Fibroblast of skin of abdomen (primary cell): ENCODE measurements at places on chromosomes 6 and 20.

- no peak for DNase-seq
Observed at GRCh38 chr6:13302291-13302690, 26.0 kb downstream of the TBC1D7 start.

- DNase-seq: no peak
Observed at GRCh38 chr20:19095762-19096161, 116.7 kb upstream of the SLC24A3 start.

DNA sequence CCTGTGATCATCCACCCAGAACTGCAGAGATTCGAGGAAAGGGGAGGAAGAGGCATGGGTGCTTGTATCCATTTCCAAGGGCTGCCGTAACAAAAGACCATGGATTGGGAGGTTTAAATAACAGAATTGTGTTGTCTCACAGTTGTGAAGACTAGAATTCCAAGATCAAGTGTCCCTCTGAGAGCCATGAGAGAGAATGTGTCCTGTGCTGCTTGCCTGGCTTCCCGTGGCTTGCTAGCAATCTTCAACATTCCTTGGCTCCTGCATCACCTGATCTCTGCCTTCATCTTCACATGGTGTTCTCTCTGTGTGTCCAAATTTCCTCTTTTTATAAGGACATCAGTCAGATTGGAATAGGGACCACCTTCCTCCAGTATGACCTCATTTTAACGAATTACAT lies 69.8 kb downstream of the CDC40 start:
- DNase-seq: no peak

- DNase-seq: no peak
Observed at GRCh38 chr20:63043348-63044203, 36.8 kb upstream of the BHLHE23 start.

DNA sequence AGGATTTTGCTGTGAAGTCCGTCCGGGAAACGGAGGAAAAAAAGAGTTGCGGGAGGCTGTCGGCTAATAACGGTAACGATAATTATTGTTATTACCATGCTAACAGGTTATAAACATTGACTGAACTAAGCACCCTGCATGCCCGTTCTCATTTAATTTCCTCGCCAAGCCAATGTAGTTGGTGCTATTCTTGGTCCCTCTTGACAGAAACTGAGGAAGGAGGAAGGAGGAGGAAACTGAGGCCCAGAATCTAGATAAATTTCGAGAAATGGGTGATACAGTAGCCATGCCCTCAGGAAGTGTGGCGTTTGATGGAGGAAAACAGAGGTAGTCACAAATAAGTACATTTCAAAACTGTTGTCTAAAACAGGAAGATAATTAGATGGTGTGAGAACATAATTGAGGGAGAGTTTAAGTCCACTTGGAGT lies 474 bp downstream of the TPX2 start:
- no peak for DNase-seq

DNA sequence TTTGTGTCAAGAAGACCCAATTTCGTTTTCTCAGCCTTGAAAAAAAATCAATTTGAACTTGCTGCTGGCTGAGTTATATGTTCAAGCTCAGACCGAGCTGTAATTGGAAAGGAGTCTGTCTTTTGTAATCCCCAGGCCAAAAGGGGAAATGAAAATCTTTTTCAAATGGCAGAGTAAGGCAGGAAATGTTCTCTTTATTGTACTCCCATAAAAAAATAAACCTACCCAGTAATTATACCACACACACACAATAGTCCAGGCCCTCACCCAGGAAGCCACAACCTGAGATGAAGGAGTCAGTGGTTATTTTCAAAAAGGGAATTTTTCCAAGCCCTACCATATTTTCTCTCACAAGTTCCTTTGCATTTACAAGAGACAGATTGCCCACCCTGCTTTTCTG lies 45.3 kb downstream of the CLIC5 start:
- no peak for DNase-seq
